ENCODE measurements at places on chromosomes 11 and 22.

GRCh38 chr11:133821776-133822175 lies 23.5 kb downstream of the SPATA19 start:
- no peak for DNase-seq

DNA sequence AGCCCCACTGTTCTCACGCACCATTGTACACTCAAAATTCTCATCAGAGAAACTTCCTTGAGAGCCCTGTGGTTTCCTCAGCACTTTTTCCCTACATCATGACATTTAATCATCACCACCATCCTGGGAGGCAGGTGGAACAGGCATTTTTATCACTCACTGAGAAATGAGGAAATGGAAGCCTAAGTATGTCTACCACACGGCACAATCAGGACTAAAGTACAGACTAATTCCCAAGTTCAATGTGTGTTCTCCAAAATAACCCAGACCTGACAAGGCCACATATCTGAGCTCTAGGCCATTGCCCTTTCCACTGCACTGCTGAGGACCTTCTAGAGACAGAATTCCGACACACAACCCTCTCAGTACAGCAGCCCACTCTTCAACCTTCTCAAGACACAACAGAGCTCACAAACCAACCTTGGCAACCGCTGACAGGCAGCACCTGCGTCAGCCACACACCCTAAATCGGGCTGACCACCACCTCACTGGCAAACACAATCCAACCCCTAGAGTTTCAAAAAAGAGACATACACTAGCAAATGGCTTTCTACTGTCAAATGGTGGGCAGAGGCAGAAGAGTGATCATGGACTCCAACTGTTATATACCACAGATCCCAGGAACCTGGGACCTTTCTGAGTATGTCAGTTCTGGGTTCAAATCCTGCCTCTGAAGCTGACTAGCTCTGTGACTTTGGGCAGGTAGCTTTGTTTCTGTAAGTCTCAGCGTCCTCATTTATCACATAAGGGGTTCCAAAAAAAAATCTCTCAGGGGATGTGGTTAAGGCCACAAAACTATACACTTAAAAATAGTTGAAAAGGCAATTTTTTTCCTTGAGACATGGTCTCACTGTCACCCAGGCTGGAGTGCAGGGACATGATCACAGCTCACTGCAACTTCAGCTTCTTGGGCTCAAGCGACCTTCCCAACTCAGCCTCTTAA lies 16.3 kb downstream of the SMCO4 start:
- no peak for DNase-seq

GRCh38 chr11:35567737-35568465 lies 42.5 kb upstream of the PAMR1 start:
- no peak for DNase-seq

DNA sequence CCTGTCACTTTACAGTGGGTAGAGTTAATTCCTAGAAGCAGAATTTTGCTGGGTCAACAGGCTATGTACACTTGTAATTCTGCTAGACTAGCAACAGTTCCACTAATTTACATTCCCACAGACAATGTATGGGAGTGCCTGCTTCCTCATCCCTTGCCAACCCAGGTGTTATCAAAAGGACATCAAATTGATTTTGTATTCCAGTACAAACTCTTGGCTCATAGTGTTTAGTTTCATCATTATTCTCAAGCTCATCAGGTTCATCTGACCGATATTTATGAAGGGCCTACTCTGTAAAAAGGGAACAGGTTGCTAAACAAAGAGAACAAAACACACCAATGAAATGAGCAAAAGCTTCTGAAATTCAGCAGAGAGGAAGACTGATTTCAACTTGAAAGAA lies 30.7 kb downstream of the PITPNB start:
- DNase-seq: no peak

GRCh38 chr11:80167766-80168165 lies 726.9 kb upstream of the TENM4 start:
- DNase-seq: no peak

DNA sequence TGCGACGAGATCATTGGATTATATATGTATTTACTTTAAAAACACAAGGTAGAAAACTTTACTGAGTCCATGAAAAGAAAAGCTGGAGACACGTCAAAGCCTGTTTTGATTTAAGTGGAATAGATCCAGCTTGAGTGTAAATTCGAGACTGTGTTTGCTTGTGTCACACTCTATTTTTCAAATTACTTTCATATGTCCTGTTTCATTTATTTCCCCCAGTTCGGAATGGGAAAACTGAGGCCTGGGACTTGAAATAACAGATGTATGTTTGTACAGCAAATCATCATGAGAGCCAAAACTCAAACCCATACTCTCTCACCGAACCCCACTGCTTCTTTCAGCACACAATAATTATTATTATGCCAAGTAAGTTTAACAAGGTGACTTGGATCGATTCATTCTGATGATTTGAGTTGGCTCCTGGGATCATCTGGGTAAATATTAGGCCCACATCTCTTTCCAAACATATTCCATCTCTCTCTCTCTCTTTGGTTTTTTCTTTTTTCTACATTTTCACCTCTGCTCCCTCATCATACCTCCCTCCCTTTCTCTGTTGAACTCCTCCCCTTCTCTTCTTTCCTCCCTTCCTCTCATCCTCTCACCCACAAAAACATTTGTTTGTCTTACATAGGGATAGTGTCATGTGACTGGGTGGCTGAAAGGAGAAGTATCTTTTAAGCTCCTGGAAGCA lies 21.2 kb downstream of the FZD4 start:
- DNase-seq: no peak

- no peak for DNase-seq
These were observed 54.4 kb upstream of the INCENP start for GRCh38 chr11:62069374-62069773.

GRCh38 chr11:116055064-116055463 lies 550.8 kb upstream of the CADM1 start:
- DNase-seq: no peak

DNA sequence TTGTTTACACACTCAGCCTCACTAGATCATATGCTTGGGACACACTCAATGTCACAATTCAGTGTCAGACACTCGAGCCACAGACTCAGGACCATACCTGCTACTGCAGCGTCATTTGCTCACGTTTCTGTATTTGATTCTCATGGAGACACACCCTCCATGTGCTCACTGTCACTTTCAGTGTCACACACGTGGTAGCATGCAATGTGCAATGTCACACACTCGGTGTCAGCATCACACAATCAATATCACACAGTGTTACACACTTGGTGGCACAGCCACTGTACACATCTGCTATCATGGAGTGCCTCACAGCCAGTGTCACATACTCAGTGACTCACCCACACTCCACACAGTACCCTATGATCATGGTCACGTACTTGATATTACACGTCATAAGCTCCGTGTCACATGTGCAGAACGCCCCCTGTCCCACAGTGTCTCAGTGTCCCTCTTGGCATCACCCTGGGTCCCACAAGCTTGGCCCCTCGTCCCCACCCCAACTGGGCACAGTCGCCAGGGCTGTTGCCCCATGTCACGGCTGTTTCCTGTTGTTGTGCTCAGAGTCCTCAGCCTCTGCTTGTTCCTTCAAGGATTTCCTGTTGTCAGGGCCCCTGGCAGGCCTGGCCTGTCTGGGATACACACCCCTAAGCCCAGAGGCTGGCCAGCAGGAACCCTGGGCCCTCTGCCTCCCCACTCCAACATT lies 49.6 kb downstream of the PDE2A start:
- peak; percentile 21 for DNase-seq

DNA sequence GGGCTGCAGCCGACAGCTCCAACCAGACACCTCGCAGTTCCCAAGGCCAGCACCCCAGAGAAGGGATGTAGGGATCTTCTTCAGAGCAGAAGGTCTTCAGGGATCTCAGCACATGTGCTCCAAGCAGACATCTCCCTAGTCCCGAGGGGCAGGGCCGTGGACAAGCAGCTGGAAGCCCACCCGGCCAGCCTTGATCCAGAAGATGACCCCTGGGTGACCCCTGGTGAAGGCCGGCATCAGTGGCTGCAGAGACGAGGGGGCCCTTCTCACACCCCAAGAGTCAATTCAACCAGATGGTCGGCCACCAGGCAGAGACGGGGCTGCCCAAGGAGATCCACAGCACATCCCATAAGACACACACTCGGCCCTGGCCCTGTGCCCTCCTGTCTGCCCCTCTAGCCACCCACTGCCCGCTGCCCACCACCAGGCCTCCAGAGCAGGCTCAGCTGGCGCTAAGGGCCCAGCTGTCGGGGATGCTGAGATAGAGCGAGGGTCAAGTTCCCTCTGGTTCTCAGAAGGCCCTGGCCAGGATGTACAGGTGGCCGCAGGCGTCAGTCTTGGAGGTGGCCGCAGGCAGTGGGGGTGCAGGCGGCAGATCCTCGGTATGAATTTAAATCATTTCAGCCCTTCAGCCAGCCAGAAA lies 168.3 kb downstream of the BRD1 start:
- DNase-seq: peak; percentile 17

DNA sequence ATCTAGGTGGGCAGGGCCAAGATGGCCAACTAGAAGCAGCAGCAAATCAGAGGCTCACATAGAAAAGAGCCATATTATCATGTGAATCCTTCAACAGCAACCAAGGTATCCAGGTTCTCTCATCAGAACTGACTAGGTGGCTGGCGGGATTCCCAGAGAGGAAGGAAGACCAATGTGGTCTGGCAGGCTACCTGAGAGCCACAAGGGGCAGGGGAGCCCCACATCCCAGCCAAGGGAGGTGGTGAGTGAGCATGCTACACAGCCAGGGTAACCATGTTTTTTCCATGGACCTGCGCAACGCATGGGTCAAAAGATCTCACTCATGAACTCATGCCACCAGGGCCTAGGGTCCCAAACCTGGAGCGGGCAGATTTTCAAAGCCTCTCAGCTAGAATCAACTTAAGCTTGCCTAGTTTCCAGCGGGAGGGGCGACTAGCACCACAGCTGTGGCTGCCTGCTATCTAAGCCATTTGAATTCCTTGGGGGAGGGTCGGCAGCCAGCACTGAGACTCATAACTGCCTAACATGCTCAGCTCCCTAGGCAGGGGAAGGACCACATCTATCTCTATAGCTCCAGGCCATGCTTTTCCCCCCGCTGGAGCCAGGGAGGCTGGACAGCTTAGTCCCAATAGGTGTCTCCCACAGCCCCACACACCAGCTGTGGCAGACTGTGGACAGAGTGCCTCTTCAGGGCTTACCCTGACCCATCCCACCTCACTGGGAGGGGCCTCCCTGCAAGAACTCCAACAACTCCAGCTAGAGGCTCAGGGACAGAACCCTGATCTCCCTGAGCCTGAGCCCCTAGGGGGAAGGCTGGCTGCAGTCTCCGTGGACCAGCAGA lies 28.7 kb upstream of the CASP12 start:
- DNase-seq: no peak

DNA sequence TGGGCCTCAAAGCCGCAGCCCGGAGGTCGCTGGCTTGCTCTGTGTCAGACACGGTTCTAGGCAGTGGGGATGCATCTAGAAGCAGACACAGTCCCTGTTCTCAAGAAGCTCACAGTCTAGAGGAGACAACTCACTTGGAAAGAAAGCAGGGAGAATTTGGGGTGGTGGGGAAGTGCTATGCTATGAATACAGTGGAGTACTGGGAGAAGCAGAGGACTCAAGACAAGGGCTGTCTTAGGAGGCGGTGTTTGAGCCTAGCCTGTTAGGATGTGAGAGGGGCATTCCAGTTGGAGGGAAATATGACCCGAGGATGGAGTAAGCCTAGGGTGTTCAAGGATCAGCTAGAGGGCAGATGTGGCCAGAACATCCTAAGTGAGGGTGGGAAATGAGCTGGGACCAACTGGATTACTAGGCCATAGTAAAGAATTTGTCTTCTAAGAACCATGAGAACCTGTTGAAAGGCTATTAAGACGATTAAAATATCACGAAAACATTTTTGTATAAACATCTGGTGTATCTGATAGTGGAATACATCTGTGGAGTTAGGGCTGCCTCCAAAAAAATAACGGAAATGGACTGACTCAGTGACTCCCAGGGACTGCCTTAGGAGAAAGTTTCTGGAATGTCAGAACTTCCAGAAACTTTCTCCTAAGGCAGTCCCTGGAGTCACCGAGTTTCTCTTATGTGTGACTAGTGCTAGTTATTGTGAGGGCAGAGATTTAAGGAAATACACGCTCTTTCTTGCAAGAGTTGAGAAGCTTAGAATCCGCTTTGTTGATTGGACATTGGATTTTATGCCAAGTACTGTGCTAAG lies 1.1 kb upstream of the PITPNB start:
- no peak for DNase-seq

- no peak for DNase-seq
These were observed 3.0 kb upstream of the SEPTIN3 start for GRCh38 chr22:41966225-41966606.

GRCh38 chr11:130180491-130180890 lies 20.9 kb downstream of the ST14 start:
- no peak for DNase-seq

GRCh38 chr11:2400762-2401435 lies 349 bp downstream of the TSSC4 start:
- no peak for DNase-seq

DNA sequence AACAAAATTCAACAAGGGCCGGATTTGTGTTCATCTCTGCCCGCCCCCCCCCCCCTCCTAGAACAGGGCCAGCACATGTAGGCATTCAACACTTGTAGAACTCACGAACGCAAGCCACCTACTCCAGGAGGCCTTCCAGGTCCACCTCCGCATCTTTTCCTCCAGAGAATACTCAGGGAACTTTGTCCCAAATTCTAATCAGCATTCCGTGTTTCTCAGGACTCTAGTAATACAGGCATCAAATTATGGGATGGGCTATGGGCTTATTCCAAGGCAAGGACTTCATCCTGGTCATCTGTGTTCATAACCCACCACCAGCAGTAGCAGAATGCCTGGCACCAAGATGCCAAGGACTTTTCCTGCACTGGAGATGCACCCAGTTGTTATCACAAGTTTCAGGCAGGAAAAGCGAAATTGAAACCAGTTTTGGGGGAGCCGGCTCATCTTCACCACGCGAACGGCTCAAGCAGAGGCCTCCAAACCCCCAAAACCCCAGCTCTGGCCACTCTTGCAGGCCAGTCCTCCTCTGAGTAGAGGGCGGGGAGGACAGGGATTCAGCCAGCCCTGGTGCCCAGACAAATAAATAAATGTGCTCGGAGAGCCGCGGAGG lies 462 bp downstream of the UBE2L6 start:
- DNase-seq: no peak

GRCh38 chr11:47980907-47981621 lies 705 bp downstream of the PTPRJ start:
- no peak for DNase-seq

DNA sequence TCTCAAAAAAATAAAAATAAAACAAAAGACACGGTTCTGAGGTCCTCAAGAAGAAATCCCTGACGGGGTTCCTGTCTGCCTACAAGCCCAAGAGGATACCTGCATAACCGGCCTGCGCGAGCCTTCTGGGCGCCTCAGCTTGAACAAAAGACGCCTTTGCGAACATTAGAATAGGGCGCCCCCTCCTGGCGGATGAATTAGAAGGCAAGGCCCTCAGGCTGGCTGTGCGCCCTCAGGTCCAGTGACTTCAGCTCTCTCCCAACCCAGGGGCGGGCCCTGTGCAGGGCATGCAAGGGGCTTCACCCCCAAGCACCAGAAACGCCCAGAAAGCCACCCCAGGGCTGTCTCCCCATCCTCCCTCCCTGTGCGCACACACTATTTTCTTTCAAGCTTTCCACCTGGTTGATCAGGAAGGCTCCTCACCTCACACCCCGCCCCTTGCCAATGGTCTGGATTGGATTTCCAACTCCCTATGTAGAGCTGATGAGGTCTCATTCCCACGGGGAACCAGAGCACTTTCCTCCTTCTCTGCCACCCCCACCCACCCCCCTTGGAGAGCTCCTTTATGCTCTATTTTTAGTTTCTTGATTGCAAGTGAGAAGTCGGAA lies 273.3 kb downstream of the BUD13 start:
- DNase-seq: no peak

Data from CD4-positive, alpha-beta T cell treated with Interleukin-15 for 1 hour (primary cell).